ENCODE measurements at places on chromosomes 4 and X.
A peak's percentile ranks its signal among the peaks of the same experiment; 100 is the strongest.

GRCh38 chrX:66833426-66833825 lies 194.5 kb upstream of the EDA2R start:
- DNase-seq = no peak

DNA sequence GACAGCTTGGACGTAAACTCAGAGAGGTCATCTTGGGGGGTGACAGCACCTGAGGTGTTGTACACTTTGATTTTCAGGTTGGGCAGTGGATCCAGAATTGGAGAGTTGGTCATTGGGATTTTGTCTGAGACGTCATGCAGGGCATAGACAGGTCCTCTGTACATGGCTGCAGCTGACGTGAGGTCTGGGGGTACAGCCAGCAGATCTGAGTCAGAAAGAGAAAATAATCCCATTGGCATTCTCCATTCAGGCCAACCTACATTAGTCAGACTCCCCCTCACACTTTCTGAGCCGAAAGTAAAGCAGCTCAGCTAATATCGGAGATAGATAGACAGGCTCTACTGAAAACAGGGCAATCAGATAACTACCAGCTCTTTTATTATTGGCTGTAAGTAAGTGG lies 329.7 kb downstream of the UNC5C start:
- no peak for DNase-seq

DNA sequence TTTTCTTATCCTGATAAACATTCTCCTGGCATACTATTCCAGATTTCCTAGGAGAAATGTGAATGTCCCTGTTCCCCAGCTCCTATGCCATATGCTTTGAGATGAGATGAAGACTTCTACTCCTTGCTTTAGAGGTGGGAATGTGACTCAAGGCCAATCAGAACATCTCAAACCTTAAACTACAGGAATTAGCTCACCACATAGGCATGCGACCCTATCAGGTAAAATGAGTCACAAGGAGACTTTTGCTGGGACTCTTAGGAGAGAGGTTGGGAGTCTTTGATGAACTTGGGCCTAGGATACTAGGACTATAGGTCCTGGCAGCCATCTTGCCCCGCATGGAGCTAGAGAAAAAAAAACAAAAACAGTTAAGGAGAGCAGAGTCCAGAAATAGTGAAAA lies 5.8 kb upstream of the USO1 start:
- no peak for DNase-seq

- no peak for DNase-seq
These were observed 61.3 kb upstream of the MXRA5 start for GRCh38 chrX:3407781-3408180.

DNA sequence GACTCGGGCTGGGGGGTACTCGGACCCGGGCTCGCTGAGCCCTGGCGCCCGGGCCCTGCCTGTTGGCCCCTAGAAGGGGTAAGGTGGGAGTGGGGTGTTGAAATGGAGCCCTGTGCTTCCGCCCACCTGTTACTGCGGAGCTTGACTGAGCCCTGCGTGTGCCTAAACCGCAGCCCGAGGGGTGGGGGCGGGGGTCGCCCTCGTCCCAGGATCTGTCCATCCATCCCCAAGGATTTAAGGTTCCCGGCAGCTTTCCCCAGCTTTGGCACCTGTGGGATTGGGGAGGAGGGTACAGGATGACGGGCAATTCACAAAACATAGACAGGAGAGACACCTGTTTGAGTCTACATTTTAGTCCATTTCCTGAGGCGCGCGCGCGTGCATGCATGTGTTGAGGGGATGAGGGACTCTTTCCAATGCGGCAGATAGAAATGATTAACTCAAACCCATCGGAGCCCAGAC lies 779 bp downstream of the GABRQ start:
- DNase-seq = no peak

- no peak for DNase-seq
These were observed 66.4 kb upstream of the MAOA start for GRCh38 chrX:43589735-43590134.

DNA sequence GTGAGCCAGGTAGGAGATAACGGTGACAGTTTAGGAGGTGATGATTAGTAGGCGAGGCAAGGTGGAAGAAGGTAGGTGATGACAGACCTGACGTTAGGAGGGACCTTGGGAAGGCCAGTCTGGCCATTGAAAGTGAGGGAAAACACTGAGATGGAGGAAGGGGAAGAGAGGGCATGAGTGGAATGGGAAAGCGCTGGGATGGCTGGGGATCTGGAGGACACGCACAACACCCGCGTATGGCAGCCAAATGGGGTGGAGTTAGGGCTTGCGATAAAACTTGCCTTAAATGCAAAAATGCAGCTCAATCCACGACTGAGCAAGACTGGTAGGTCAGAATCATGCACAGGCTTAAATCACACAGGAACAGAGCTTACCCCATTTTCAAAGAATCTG lies 605 bp upstream of the CDKL2 start:
- DNase-seq = no peak

- no peak for DNase-seq
These were observed 37.9 kb upstream of the GYPA start for GRCh38 chr4:144178414-144178813.

DNA sequence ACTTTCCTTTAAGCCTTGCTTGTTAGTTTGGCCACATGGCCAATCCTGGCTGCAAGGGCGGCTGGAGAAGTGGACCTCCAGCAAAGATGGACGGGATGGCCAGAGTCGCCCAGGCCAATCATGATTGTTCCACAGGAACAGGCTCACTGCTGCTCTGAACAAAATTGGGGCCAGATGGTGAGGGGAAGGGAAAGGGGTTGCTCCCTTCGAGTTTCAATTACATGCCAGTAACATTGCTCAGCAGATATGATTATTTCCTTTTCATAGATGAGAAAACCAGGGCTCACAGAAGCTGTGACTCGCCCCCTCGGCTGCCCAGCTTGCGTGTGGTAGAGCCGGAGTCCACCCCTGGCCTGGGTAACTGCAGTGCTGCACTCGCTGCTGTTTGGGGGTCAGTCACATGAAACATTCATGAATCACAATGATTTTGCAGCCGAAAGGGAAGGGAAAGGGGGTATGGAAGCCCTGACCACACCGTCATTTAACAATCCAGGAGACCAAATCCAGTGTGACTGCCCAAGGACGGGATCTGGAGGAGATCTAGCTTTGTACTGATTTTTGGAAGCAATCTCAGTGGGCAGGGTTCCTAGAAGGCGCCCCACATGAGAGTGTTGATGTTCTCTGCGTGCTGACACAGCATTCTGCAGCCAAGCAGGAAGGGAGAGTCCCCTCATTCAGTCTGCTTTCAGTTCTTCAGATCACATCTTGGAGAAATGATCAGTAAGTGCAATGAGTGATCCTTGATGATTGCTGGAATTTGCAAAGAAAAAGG lies 77.3 kb upstream of the MSX1 start:
- DNase-seq = no peak

- DNase-seq = no peak
These were observed 10.5 kb downstream of the ANTXR2 start for GRCh38 chr4:80062527-80062926.

- DNase-seq = no peak
These were observed 119.8 kb downstream of the ZNF330 start for GRCh38 chr4:141340458-141340857.

DNA sequence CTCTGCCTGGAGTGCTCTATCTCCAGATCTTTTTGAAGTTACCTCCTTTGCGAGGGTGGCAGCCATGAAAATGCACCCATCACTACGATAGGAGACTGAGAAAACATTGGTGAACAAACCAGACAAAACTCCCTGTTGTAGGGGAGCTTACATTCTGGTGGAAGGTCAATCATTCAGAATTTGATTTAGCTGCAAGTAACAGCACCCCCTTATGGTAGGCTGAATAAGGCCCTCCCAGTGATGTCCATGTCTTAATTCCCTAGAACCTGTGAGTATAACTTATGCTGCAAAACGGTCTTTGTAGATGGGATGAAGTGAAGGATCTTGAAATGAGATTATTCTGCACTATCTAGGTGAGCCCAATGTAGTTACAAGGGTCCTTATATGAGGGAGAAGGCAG lies 5.6 kb upstream of the TEC start:
- no peak for DNase-seq

- no peak for DNase-seq
These were observed 172.0 kb downstream of the ADAM29 start for GRCh38 chr4:175090116-175090515.

GRCh38 chrX:144681501-144681900 lies 565.8 kb upstream of the SPANXN1 start:
- no peak for DNase-seq

DNA sequence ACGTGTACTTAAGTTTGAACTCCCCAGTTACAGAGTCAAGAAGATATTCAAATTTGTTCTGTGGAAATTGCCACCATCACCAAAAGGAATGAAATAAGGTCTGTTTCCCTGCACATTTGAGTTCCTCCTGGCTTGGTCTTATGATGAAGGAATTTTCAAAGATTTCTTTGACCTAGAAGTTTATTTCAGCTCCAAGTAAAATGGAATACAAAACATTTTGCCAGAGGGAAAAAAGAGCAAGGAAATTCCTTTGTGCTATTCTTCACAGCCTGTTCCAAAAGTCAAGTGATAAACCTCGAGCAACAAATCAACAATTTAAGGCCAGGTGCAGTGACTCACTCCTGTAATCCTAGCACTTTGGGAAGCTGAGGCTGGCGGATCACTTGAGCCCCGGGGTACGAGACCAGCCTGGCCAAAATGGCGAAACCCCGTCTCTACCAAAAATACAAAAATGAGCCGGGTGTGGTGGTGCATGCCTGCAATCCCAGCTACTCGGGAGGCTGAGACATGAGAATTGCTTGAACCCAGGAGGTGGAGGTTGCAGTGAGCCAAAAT lies 3.4 kb downstream of the NKRF start:
- DNase-seq = no peak

DNA sequence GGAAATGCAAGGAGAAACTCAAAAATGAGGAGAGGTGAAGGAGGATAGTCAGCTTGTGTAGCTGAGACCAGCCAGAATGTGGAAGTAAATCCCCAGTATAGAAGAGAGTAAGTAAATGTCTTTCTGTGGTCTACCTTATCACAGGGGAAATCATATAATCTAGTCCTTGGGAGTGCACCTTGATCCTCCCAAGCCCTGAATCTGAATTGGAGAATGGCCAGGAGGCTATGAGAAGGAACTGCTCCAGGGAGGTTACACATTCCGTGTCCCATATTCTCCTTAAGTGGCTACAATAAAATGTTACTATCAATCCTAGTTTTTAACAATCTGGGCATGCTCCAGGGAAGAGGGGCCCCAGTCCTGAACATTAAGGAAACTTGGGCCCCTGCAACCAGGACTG lies 10.8 kb downstream of the AGTR2 start:
- DNase-seq = no peak

GRCh38 chr4:182306792-182307507 lies 63.7 kb downstream of the TENM3 start:
- DNase-seq = no peak

DNA sequence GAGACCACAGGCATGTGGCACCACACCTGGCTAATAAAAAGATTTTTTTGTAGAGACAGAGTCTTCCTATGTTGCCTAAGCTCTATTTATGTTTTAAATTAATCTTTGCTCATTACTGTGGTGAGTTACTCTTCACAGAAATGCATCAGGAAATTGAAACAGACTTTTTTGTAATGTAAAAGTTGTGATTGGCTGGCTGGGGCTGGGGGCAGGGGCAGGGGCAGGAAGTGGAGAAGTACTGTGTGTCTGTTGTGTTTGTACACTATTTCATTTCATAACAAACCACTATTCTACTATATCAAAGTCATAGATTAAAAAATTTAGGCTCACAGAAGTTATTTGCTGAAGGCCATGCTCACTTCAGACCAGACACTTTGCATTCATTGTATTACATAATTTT lies 19.1 kb upstream of the ABRAXAS1 start:
- DNase-seq = no peak

DNA sequence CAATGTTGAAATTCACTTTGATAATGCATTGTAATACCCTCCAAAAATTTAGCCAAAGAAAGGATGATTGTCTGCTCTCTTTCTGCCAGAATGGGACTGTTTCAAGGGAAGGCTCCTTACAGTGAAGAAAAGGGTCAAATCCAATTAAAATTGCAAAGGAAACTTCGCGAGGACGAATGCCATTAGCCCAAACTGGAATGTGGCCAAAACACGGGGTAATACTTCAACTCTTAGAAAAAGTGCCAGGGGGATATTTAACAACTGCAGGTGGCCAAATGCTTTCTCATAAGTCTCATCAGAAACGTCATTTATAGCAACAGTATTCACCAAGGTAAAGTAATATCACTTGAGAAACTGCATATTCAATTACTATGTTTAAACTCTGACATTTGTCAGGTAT lies 29.0 kb downstream of the NKX3-2 start:
- no peak for DNase-seq

DNA sequence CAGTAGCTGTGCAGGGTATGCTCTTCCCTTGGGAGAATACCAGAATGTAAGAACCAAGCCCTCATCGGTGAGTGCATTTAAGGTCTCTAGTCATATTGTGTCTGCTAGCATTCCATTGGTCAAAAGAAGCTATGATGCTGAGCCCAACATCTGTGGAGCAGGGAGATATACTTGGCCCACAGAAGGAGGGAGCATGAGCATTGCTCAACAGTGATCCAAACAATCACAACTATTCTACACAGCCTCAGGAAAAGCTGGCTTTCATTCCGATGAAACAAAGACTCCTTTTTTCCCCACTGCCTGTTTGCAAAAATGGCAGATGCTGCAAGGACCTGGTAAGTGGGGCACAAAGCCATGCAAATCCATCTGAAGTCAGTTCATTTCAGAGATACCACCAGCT lies 80.6 kb upstream of the DHX15 start:
- DNase-seq = no peak

GRCh38 chrX:131792789-131793462 lies 230.2 kb upstream of the STK26 start:
- peak; percentile 64 for DNase-seq

GRCh38 chrX:132491191-132491590 lies 2.4 kb upstream of the MBNL3 start:
- no peak for DNase-seq

DNA sequence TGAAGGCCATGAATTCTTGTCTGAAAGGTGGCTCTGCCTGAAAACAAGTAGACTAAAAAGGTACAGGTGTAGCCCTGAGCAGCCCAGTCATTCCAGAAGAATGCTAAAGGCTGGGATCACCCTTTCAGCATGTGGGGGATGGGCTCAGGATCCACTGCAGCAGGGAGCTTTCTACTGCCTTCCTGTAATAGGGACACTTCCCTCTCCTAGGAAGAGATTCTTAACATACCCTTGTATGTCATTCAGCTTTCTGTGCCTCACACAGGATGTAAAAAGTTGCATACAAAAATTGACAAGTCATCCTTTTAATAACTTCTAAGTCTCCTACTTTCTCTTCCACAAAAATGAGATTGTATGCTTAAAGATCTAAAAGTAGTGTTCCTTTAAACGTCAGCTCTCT lies 123.3 kb downstream of the ZNF518B start:
- DNase-seq = no peak

DNA sequence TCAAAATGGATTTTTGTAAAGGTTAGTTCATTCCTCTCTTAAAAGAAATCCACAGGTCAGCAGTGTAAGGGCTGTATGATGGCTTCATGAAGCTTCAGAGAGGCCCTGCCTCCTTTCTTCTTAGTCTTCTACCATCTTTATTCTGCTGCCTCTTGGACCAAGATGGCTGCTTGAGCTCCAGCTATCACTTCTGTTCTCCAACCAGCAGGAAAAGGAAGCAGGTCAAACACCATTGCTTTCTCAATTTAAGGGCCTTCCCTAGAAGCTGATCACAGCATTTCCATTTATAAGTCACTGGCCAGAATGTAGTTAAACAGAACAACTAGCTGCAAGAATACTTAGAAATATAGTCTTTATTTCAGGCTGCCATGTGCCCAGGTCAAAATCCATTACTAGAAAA lies 336.8 kb upstream of the KLF3 start:
- no peak for DNase-seq

- DNase-seq = no peak
These were observed 228.8 kb upstream of the PGRMC2 start for GRCh38 chr4:128516301-128516969.

- DNase-seq = no peak
These were observed 30.6 kb upstream of the RAB40A start for GRCh38 chrX:103549916-103550315.

Data from stimulated activated CD8-positive, alpha-beta memory T cell treated with anti-CD3 and anti-CD28 coated beads, Interleukin-12 subunit alpha, Interleukin-12 subunit beta, amount 100 ng/mL, for 4 hours (primary cell).